ENCODE measurements at places on chromosomes 4 and X. TPM values are rescaled to one million over a fixed set of nuclear protein-coding genes. Genes with fewer than 3 reads are reported as not detected.

DNA sequence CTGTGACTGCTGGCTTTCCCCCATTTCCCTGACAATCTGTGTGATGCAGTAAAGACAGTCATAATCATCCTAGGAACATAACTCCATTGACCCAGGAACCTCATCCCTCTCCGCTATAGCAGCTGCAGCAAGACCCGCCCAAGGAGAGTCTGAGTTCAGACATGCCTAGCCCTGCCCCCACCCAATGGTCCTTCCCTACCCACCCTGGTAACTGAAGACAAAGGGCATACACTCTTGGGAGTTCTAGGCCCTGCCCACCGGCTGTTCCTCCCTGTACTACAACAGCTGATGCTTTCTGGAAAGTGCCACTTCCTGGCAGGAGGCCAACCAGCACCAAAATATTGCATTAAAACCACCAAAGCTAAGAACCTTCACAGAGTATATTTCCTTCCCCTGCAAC, 1035.6 kb downstream of the C4orf33 start:
- DNase-seq = no peak
- no peaks in the 10 kb centered on the region for H3K36me3 ChIP-seq
- no peaks in the 10 kb centered on the region for H3K4me1 ChIP-seq
- no peak overlapping the region for H3K27ac ChIP-seq

DNA sequence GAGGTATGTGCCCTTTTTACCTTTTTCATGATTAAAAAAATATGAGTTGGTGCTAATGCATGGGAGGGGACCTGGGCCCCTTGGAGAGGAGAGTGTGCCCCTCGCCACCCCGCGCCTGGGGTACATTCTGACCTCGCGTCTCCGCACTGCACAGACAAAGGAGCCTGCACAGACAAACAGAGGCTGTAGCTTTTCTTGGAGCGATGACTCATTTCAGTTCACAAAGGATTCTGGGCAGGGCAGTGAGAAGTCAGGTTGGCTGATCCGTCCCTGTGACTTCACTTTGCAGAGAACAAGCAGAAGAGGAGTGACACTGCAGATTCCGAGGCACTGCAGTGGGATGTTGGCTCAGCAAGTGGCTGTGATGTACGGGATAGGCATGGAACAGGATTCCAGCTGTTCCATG, 82.9 kb downstream of the STOX2 start:
- H3K27ac ChIP-seq = no peak overlapping the region
- no peak overlapping the region for H3K4me3 ChIP-seq
- H3K4me1 ChIP-seq = peaks cover 21% of the 10 kb centered on the region
- H3K36me3 ChIP-seq = no peaks in the 10 kb centered on the region
- DNase-seq = peak; percentile 35
- H3K27me3 ChIP-seq = no peaks in the 10 kb centered on the region

DNA sequence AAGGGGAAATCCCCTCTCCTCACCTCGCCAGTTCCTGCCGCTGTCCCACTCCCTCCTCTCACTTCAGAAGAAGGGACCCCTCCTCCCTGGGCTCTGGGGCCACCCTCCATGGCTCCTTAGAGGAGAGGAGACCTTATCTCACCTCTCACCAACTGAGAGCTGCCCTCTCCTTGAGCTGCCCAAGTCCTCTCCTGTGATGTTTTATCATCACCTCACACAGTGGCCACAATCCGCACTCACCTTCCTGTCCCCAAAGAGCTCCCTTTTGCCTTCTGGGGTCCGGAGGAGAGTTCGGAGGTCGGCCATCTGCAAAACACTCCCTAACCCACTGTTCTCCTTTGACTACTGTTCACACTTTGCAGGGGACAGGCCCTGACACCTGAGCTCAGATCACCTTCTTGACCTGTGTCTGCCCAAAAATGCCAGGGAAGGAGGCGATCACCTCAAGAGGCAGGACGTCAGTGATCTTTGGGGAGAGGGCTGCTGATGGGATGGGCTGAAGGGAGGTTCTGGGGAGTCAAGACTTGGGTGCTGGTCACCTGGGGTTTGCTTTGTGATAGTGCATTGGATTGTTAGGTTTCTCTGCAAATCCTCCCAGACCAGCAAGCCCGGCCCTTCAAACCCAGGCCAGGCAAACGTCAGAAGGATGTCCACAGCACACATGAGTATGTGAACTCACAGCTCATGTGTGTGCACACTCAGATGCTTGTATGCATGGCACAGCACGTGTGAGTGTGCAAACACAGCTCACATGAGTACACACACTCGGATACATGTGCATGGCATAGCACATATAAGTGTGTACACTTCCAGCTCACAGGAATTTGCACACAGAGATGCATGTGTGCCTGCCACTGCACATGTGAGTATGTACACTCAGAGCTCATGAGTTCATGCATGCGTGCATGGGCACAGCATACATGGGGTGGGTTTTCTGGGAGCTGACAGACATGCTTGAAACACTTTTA, 41.8 kb downstream of the HTRA3 start:
- no peak overlapping the region for H3K27ac ChIP-seq
- no peak overlapping the region for H3K4me3 ChIP-seq
- no peaks in the 10 kb centered on the region for H3K36me3 ChIP-seq
- peaks cover 9% of the 10 kb centered on the region for H3K4me1 ChIP-seq

LETM1 gene
- 23.3 TPM for polyA plus RNA-seq

PCDH18 gene
- 19.5 TPM for polyA plus RNA-seq

DNA sequence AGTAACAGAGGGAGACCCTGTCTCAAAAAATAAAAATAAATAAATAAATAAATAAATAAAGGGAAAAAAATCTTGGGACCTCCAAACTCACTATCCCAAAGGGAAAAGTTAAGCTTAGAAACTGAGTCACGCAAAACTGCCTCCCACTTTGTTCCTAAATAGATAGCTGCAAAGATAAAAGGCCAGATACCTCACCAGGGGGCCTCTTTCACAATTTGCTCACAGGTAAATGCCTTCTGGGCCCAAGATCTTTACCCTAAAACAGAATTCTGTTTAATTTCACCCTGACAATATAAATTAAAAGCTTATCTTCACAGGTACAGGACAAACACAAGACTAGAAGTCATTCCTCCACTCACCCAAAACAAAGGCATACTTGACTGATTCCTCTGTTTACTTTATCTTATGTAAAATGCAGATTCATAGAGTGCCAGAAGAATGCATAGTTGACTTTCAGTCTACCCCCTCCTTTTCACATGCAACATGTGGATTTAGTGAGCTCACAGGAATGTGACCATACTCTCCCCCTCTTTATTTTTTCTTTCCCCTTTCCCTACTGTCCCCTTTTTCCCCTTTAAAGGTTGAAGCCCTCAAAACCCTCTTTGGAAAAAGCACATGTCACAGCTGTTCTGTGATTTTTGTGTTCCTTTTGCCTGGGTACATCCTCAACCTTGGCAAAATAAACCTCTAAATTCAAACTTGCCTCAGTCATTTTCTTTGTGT, 23.4 kb downstream of the ELF2 start:
- peak overlapping the region; percentile 98 for H3K27ac ChIP-seq
- peaks cover 34% of the 10 kb centered on the region for H3K4me1 ChIP-seq
- no peaks in the 10 kb centered on the region for H3K27me3 ChIP-seq
- H3K4me3 ChIP-seq = peak overlapping the region; percentile 9
- H3K36me3 ChIP-seq = no peaks in the 10 kb centered on the region

- no peaks in the 10 kb centered on the region for H3K27me3 ChIP-seq
- no peaks in the 10 kb centered on the region for H3K4me1 ChIP-seq
- no peak overlapping the region for H3K4me3 ChIP-seq
- no peaks in the 10 kb centered on the region for H3K36me3 ChIP-seq
Observed at GRCh38 chrX:44306356-44306755, 37.1 kb downstream of the EFHC2 start.

DNA sequence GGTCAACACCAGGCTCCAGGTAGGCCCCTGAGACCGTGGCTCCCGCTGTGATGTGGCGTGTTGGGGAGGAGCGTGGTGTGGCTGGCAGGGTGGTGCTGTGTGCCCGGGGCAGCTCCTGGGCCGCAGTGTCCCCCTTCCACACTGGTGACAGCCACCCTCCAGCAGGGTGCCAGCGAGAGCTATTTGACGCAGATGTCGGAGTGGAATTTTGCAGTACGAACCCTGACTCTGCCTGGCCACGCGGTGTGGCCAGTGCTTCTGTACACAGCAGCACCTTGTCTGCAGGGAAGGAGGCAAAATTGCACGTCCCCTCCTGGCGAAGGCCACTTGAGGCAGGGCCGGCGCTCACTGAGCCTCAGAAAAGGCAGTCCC, 53.2 kb downstream of the CPZ start:
- H3K27ac ChIP-seq = no peak overlapping the region
- H3K4me3 ChIP-seq = no peak overlapping the region
- no peaks in the 10 kb centered on the region for H3K36me3 ChIP-seq
- no peak for DNase-seq
- H3K27me3 ChIP-seq = no peaks in the 10 kb centered on the region
- H3K4me1 ChIP-seq = no peaks in the 10 kb centered on the region

- no peaks in the 10 kb centered on the region for H3K36me3 ChIP-seq
- DNase-seq = peak; percentile 83
- H3K27ac ChIP-seq = no peak overlapping the region
- H3K4me3 ChIP-seq = peak overlapping the region; percentile 83
- H3K27me3 ChIP-seq = peaks cover 22% of the 10 kb centered on the region
Observed at GRCh38 chrX:373641-374471, 12.9 kb downstream of the PPP2R3B start.

- H3K36me3 ChIP-seq = no peaks in the 10 kb centered on the region
- no peak overlapping the region for H3K27ac ChIP-seq
- H3K4me1 ChIP-seq = no peaks in the 10 kb centered on the region
- no peaks in the 10 kb centered on the region for H3K27me3 ChIP-seq
- DNase-seq = no peak
- H3K4me3 ChIP-seq = no peak overlapping the region
Observed at GRCh38 chr4:153822316-153822715, 33.4 kb upstream of the SFRP2 start.

DNA sequence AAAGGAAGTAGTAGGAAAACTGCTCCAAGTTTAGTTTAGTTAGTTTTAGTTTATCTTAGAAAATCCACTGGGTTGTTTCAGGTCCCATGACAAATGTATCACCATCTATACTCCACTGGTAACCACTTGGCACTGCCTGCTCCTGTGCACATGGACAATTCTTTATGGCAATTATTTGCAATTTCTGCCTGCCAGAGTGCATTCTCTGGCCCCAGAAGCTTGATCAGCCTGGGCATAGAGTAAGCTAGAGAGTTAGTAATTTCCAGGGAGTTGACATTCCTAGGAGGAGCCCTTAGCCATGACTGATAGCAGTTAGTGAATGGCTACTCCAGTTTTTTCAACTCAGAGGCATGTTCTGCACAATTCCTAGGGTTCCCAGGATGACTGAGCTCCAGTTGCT, 203.2 kb upstream of the FGF13 start:
- no peaks in the 10 kb centered on the region for H3K36me3 ChIP-seq
- no peak overlapping the region for H3K27ac ChIP-seq
- no peak for DNase-seq
- no peaks in the 10 kb centered on the region for H3K4me1 ChIP-seq

CCNA2 gene
- 57.9 TPM for polyA plus RNA-seq

NCAPG gene
- polyA plus RNA-seq = 18.7 TPM

GRCh38 chr4:187000281-187000680, 276.6 kb upstream of the FAT1 start:
- no peak overlapping the region for H3K4me3 ChIP-seq
- H3K36me3 ChIP-seq = no peaks in the 10 kb centered on the region
- no peak overlapping the region for H3K27ac ChIP-seq
- no peaks in the 10 kb centered on the region for H3K27me3 ChIP-seq
- H3K4me1 ChIP-seq = no peaks in the 10 kb centered on the region

IL13RA2 gene
- polyA plus RNA-seq = not detected

DNA sequence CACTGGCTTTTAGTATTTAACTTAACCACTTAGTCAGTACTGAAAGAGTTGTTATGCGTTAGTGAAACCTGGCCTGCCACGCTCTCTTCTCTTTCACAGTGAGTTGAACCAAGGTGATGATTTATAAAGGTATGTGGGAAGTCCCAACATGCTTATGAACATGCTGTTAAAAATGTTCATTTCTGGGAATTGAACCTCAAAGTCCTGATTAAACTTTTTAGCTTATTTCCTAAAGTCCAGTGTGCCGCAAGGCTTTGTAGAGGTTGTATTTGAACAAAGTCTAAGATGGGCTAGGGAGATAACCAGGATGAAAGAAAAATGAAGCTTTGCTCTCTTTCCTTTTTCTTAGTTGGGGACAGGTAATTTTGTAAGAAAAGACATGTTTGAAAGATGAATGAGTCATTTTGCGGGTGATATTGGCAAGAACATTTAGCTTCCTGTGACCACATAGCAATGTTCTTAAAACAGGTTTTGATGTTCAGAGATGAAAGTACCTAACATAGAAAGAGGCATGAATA, 270.3 kb downstream of the DTHD1 start:
- no peak overlapping the region for H3K4me3 ChIP-seq
- H3K27ac ChIP-seq = peak overlapping the region; percentile 29
- peaks cover 10% of the 10 kb centered on the region for H3K4me1 ChIP-seq
- peak; percentile 51 for DNase-seq

DNA sequence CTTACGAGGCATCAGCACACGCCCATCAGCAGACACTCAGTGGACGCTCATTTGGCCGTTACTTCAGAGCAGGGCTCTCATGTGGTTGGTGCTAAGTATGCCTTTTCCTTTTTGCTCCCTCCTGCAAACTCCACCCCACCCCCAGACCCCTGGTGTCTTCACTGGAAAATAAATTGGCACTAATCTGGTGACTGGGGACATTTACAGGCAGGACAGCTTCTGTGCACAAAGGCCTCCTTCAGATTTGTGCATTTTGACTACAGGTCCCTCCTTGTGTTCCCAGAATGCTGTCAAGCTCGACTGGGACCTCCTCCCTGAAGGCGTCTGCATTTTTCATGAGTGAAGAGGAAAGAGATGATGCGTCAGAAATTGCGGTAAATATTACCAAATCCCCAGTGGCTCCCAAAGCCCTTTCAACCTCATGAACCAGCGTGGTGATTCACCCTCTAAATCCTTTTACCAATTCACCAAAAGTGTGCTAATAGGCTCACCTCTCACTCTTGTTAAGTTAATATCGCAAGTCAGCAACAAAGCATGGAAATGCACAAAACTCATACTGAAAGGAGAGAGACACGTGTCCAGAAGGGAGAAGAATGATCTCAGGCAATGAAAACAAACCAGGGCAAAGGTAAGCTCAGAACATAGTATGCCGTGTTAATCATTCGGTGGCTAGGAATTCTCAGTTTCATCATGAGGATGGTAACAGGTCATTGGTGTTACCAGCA, 119.0 kb downstream of the NKX6-1 start:
- no peaks in the 10 kb centered on the region for H3K36me3 ChIP-seq
- peaks cover 71% of the 10 kb centered on the region for H3K27me3 ChIP-seq
- no peak overlapping the region for H3K27ac ChIP-seq
- peaks cover 58% of the 10 kb centered on the region for H3K4me1 ChIP-seq
- peak; percentile 24 for DNase-seq

DNA sequence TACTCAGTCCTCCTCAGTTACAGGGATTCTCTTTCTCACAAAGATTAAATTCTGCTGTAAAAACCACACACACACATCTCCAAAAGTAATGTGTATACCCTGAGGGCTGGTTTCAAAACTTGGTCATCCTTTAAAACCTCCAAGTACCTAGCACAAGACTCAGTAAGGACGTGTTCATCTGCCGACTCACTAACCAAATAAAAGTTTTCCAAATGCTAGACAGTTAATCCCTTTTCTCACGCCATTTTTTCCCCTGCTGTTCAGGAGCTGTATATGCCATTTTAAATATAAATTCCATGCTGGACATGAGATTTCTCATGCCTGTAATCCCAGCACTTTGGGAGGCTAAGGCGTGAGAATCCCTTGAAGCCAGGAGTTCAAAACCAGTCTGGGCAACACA, 3.9 kb upstream of the SAT1 start:
- no peaks in the 10 kb centered on the region for H3K4me1 ChIP-seq
- H3K27ac ChIP-seq = no peak overlapping the region
- H3K36me3 ChIP-seq = no peaks in the 10 kb centered on the region

All from GM23338 (cell line).